Mesenchymal stem cell (in vitro differentiated cells and primary cell): ENCODE measurements at places on chromosomes 1 and 21.

GRCh38 chr1:101139130-101139529, 97.7 kb upstream of the S1PR1 start:
- H3K4me1 ChIP-seq = no peaks in the 10 kb centered on the region
- no peaks in the 10 kb centered on the region for H3K27me3 ChIP-seq
- H3K36me3 ChIP-seq = no peaks in the 10 kb centered on the region

- no peak overlapping the region for H3K4me3 ChIP-seq
- H3K36me3 ChIP-seq = no peaks in the 10 kb centered on the region
- no peak for DNase-seq
- H3K27me3 ChIP-seq = no peaks in the 10 kb centered on the region
- H3K4me1 ChIP-seq = no peaks in the 10 kb centered on the region
Measured at GRCh38 chr1:192162376-192162775, 4.1 kb downstream of the RGS18 start.

- no peaks in the 10 kb centered on the region for H3K27me3 ChIP-seq
- H3K4me1 ChIP-seq = peaks cover 26% of the 10 kb centered on the region
- H3K27ac ChIP-seq = peak overlapping the region; percentile 18
- H3K36me3 ChIP-seq = peaks cover 56% of the 10 kb centered on the region
Measured at GRCh38 chr1:162019006-162019405, 4.7 kb downstream of the OLFML2B start.

GRCh38 chr1:29785137-29785527, 548.8 kb downstream of the PTPRU start:
- no peaks in the 10 kb centered on the region for H3K4me1 ChIP-seq
- no peak overlapping the region for H3K4me3 ChIP-seq
- H3K27ac ChIP-seq = no peak overlapping the region
- no peak for DNase-seq

- H3K4me3 ChIP-seq = no peak overlapping the region
- no peaks in the 10 kb centered on the region for H3K27me3 ChIP-seq
- H3K4me1 ChIP-seq = peaks cover 55% of the 10 kb centered on the region
- H3K27ac ChIP-seq = no peak overlapping the region
- peaks cover 21% of the 10 kb centered on the region for H3K36me3 ChIP-seq
Measured at GRCh38 chr1:53543778-53544695, 84.8 kb downstream of the DMRTB1 start.

- DNase-seq = peak; percentile 93
- H3K4me3 ChIP-seq = no peak overlapping the region
- no peaks in the 10 kb centered on the region for H3K4me1 ChIP-seq
- no peaks in the 10 kb centered on the region for H3K27me3 ChIP-seq
- no peaks in the 10 kb centered on the region for H3K36me3 ChIP-seq
- H3K27ac ChIP-seq = no peak overlapping the region
Measured at GRCh38 chr1:115373305-115373704, 35.3 kb upstream of the NGF start.

- H3K27ac ChIP-seq = no peak overlapping the region
- DNase-seq = no peak
- no peaks in the 10 kb centered on the region for H3K27me3 ChIP-seq
- H3K4me3 ChIP-seq = no peak overlapping the region
Measured at GRCh38 chr1:242670019-242670418, 145.5 kb upstream of the PLD5 start.

DNA sequence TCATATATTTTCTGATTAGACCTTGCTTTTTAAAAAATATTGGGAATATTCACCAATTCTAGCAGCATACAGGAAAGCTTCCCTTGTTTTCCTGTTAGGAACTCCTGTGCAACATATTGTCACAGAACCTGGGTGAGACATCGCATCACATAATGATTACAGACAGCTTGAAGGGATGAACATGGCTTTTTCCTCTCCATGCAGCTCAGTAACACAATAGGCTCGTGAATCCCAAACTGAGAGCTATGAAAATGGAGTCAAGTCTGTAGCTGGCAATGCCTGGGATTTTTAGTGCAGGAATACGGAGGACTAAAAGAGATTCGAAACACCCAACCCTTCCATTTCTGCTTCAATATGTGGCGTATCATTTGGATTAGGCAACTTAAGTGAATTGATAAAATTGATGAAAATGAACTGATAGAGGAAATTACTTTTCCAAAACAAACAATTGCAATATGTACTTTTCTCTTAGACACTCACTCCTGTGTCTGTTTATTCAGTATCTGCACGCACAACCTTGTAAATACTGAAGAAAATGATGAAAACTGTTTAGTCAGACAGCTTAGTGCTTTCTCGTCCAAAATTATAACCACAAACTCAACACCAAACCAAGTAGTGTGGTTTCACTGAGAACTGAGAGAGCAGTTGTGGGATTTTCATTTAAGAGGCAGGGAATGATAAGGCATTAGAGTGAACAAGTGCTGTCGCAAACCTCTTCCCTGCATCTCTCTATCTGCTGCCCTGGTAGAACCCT, 250.4 kb downstream of the PTBP2 start:
- H3K4me1 ChIP-seq = peaks cover 4% of the 10 kb centered on the region
- H3K4me3 ChIP-seq = no peak overlapping the region
- H3K27me3 ChIP-seq = no peaks in the 10 kb centered on the region
- no peak overlapping the region for H3K27ac ChIP-seq

DNA sequence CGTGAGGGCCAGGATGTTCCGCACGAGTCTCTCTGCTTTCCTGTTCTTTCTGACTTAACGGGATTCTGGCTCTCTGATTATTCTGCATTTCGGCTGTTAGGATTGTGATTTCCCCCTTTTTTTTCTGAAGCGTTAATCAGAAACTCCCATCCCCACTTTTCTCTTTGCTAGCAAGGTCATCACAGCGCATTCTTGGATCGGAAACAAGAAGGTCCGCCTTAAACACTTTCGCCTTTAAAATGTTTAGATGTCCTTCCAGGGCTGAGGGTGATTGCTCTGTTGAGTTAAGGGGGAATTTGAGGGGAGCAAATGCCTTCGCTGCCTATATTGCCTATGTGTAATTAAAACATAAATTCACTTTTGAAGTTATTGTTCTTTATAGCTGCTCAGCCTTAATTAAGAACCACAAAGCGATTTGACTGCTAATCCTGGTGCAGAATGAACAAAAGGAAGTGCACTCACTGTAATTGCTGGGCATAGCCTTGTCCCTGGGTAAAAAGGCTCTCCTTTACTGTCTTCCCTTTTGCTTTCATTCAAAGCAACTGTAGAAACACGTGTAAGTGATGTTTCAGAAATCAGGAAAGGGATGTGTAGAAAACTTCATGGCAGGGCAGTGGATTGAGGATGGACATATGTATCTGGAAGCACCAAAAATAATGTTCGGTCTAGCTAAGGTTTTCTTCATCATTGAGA, 1.2 kb downstream of the LAMC1 start:
- H3K4me1 ChIP-seq = peaks cover 2% of the 10 kb centered on the region
- peak overlapping the region; percentile 71 for H3K27ac ChIP-seq
- peaks cover 50% of the 10 kb centered on the region for H3K36me3 ChIP-seq
- peak; percentile 45 for DNase-seq

- peaks cover 27% of the 10 kb centered on the region for H3K4me1 ChIP-seq
- H3K27me3 ChIP-seq = no peaks in the 10 kb centered on the region
- H3K4me3 ChIP-seq = no peak overlapping the region
- no peaks in the 10 kb centered on the region for H3K36me3 ChIP-seq
Measured at GRCh38 chr1:94044891-94045290, 76.1 kb downstream of the ABCA4 start.

GRCh38 chr1:18018366-18018765, 89.2 kb upstream of the IGSF21 start:
- H3K4me3 ChIP-seq = no peak overlapping the region
- H3K4me1 ChIP-seq = no peaks in the 10 kb centered on the region
- no peak for DNase-seq
- no peak overlapping the region for H3K27ac ChIP-seq
- H3K36me3 ChIP-seq = no peaks in the 10 kb centered on the region

GRCh38 chr21:30408782-30409494, 13.1 kb downstream of the KRTAP13-1 start:
- H3K4me1 ChIP-seq = peaks cover 2% of the 10 kb centered on the region
- H3K36me3 ChIP-seq = no peaks in the 10 kb centered on the region
- H3K4me3 ChIP-seq = no peak overlapping the region
- H3K27me3 ChIP-seq = no peaks in the 10 kb centered on the region
